ENCODE measurements at places on chromosomes 16 and 17.

DNA sequence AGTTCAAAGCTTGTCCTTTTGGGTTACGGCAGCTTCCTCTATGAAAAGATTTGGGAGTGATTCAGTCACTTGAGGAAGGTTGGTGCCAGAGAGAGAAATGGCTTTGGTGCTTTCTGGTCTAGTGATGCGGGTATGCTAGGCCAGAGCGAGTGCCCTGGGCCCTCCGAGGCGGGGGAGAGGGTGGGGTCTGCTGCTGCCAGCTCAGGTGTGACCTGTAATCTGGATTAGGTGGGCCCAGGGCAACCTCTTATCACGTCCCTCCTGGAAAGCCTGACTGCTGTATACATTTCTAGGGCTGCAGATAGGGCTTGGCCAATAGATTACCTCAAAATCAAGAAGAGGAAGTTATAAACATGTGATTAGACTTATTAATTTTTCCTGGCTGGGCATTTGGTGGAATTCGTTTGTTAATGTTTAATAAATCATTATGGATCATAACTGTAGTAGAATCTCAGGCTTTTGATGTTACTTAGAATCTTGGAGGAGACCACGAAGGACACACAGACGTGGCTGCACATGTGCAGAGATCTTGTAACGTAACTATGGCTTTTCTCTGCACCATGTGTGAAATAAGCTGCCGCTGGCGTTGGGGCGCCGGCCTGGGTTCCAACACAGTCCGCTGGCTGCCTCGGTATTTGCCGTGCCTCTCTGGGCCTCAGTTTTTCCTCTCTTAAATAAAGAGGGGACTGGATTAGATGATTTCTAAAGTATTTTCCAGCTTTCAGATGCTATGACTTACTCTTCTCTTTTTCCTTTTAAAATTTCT, 1.2 kb downstream of the IRF8 start:
- no peak for DNase-seq

- no peak for DNase-seq
These were observed 47.6 kb downstream of the SPOP start for GRCh38 chr17:49630113-49630900.

DNA sequence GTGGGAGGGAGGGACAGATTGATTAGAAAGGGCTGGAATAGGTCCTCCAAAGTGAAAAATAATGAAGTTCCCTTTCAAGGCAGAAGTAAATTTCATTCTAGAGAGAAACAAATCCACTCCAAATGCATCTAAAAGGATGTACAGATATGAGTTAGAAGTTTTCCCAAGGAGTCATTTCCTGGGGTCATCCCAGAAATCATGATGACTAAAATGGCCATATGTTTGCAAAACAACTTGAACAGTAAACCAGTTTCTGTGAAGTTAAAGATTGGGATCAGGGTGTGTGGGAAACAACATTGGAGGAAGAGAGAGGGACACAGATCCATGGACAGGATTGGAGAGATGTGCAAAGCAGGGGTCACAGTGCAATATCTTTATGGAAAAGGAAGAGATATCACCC, 32.5 kb upstream of the ARHGAP44 start:
- DNase-seq: no peak

DNA sequence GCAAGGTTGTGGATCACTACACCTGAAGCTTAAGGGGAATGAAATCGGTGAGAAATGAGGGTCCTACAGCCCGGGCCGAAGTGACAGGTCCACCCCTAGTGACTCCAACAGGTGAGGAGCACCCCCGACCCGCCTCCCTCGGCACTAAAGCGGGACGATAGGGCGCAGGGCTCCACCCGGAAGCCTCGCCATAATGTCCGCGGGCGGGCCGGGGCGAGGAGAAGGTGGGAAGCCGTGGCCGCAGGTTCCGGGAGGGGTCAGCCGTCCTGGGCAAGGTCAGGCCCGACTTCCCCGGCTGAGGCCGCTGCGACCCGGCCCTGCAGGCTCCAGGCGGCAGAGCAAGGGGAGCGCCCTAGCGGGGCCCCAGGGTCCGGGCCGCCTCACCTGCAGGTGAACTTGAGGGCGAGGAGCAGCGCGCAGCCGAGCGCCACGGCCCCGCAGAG, 543 bp downstream of the TXNDC11 start:
- DNase-seq: peak; percentile 69

GRCh38 chr17:10127819-10128425, 70.5 kb downstream of the GAS7 start:
- DNase-seq: no peak

- DNase-seq: no peak
These were observed 17.3 kb downstream of the MYO18A start for GRCh38 chr17:29162909-29163341.

DNA sequence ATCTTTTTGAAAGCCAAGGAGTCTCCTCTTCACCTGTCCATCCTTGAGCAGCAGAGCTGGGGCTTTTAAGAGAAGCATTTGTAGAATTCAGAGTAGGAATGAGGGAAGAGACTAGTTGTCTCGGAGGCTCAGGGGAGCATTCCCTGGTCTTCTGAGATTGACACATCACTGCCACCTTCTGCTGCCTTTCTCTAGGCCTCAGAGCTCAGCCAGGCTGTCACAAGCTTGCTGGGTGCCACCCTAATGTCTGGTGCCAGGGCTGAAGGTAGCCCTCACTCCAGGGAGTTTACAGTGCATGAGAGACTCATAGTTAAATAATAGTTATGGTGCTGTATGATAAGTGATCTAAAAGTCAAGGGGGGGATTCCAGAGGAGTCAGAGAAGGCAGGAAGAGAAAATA, 39.7 kb downstream of the B9D1 start:
- no peak for DNase-seq

DNA sequence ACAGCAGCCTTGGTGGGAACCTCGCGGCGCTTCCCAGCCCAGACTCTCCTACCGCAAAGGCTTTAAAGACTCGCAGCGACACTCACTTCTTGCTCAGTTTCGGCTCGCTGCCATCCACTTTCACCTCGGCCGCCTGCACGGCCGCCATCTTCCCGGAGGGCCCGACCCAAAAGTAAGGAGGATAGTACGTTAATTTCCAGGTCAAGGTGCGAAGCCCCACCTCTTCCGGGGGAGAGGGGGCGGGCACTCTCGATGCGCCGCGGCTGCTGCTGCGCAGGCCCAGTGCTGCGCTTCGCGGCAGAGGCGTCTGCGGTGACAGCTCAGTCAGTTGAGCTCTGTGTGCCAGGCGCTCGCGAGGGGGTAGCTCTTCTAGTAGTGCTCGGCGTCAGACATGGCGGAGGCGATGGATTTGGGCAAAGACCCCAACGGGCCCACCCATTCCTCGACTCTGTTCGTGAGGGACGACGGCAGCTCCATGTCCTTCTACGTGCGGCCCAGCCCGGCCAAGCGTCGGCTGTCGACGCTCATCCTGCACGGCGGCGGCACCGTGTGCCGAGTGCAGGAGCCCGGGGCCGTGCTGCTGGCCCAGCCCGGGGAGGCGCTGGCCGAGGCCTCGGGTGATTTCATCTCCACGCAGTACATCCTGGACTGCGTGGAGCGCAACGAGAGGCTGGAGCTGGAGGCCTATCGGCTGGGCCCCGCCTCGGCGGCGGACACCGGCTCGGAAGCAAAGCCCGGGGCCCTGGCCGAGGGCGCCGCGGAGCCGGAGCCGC, at the start of the genes KARS1 and TERF2IP:
TSS of gene KARS1 (minus strand) at position 174 of the 773 bp plus-strand sequence. CDS start at position 148, 26 bp downstream.
TSS of gene TERF2IP (plus strand) at position 282 of the 773 bp plus-strand sequence. CDS start at position 392, 110 bp downstream.
- peak; percentile 94 for DNase-seq

All from stimulated activated CD8-positive, alpha-beta memory T cell treated with anti-CD3 and anti-CD28 coated beads, Interleukin-4, amount 100 ng/mL, for 48 hours (primary cell).